Fibroblast of pulmonary artery (primary cell): ENCODE measurements at places on chromosomes 3 and 15.
A peak's percentile ranks its signal among the peaks of the same experiment; 100 is the strongest.

DNA sequence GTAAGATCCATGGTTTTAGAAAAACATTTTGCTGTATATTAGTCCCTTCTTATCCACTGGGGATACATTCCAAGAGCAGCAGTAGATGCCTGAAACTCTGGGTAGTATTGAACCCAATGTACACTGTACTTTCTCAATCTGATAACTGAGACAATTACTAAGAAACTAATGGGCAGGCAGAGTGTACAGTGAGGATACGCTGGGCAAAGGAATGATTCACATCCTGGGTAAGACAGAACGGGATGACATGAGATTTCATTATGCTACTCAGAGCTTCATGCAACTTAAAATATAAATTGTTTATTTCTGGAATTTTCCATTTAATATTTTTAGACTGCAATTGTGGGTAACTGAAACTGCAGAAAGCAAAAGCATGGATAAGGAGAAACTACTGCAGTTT, 46.2 kb upstream of the TEX55 start:
- peak; percentile 3 for DNase-seq

DNA sequence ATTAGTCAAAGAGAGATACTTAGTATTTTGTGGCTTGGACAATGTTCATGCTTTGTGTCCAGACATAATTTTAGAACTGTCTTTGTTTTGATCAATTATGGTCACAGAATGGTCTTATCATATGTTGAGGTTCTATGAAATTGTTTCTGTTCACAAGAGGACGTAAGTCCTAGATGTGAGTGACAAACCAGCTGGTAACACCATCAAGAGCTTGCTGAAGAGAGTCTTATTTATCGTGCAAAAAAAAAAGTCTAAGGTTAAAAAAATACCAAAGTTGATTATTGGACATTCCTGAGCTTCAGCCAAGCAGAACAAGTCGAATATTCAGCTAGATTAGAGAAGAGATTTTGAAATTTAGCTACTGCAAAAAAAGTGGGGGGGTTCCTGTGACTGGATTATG, 495.9 kb upstream of the NAALADL2 start:
- DNase-seq, result peak; percentile 9

- DNase-seq, result no peak
These were observed 16.4 kb downstream of the SPG11 start for GRCh38 chr15:44647036-44647435.

GRCh38 chr3:192260116-192261010, 467.0 kb downstream of the FGF12 start:
- no peak for DNase-seq

- DNase-seq, result no peak
These were observed 875.6 kb upstream of the ROBO1 start for GRCh38 chr3:80643421-80643820.

- DNase-seq, result peak; percentile 64
These were observed 24.6 kb upstream of the DMXL2 start for GRCh38 chr15:51647128-51647562.

DNA sequence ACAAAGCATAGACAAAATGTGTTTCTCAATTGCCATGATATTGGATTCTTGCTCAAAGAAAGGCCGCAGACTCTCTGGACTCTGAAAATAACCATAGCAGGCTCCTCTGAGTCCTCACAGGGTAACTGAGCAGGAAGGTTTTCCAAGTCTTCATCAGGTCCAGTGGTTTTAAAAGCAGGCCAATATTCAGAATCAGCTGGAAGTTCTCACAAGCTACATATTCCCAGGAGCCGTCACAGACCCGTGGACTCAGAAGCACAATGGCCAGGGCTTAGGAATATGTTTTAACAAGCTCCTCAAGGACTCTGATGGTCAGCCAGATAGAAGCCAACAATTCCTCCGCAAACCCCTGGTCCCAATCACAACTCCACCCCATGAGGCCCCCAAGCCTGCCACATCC, 256.1 kb upstream of the ADAMTS9 start:
- no peak for DNase-seq

- DNase-seq, result peak; percentile 63
These were observed 21.8 kb upstream of the POU1F1 start for GRCh38 chr3:87298111-87298718.

DNA sequence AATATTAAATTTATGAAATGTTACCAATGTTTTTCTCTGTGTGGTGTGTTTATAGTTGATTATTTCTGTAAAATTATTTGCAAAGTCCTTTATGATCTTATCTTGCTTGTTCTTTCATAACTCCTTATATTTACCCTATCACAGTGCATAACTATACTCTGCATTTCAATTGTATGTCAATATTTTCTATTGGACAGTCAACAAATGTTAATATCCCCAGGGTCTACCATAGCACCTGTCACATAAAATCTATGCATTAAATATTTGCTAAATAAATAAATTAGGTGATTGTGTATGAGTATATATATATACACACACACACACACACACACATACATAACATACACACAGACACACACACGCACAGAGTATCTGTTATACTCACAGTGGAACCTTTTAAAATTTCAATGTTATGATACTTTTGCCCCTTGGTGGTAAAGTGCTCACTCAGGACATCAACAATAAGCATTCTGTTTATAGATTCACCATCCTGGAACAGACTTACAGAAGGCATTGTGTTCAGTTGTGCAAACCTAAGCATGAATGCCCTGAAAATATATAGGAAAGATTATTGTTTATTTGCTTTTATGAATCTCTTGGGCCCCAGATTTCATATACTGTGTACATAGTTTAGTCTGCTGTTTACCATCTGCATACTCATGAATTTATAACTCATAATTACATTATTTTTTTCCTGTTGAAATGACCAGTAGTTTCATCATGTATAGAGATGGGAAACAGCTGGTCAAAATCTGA, 443.7 kb downstream of the EPHA6 start:
- no peak for DNase-seq

DNA sequence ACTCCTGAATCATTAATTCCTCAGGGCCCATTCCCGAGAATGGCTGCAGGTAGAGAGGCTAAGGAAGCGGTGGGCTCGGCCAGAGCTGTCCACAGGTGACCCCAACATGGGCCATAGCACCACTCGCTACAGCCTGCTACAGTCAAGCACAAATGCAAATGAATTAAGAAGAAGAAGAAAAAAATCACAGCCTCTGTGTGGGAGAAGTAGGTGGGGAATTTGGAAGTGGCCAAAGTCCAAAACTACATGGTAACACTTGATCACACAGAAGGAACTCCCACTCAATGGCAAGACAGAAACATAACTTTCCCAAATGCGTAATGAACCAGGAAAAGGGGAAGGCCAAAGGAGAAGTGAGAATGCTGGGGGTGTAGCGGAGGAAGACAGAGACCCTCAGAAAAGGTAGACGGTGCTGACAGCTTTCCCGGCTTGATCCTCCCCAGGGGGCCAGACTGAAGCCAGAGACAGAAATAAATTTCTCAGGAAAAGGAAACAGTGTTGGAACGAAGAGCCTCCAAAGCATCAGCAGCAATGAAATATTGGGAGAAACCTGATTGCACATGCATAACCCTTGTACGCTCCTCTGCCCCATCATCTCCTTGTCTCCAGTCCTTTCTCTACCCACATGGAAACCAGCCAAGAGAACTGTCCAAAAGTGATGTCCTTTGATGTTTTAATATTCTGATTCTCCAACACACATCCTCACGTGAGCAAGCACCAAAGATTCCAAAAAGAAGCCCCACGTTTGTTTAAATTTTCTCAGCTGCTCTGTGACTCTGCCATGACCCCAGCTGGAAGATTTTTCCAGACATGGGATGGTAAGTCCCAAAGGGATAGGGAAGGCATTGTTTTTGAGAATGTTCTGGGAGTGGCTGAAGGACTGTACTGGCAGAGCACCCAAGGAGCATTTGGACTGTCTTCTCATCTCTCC, 107.6 kb downstream of the OXNAD1 start:
- peak; percentile 45 for DNase-seq

GRCh38 chr3:54999159-54999558, 71.3 kb upstream of the LRTM1 start:
- peak; percentile 95 for DNase-seq

DNA sequence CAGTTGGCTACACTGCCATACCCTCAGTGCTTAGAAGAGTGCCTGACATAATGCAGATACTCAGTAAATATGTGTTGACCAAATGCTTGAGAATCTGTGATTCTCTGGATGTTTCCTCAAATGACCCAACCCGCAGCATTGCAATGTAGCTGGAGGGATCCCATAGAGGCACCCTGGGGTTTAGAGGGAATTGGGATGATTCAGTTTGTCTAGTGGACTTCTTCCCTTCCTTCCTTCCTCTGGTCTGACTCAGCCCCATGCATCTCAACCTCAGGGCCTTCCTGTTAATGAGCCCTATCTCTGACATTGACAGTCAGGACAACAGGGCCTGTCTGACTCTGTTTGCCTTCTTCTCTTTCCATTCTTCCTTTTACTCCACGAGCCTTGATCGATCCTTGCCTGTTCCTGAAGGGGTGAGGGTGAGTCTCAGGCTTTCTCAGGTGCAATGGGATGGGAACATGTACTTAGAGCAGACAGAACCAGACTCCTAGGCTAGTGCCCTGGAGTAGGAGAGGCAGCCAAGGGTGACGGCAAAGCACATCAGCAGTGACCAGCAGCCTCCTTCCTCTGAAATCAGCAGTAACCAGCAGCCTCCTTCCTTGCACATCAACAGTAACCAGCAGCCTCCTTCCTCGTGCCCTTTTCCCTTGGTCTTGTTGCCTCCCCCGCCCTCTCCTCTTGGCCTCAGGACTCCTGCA, 78.2 kb downstream of the DGKG start:
- DNase-seq, result peak; percentile 25

DNA sequence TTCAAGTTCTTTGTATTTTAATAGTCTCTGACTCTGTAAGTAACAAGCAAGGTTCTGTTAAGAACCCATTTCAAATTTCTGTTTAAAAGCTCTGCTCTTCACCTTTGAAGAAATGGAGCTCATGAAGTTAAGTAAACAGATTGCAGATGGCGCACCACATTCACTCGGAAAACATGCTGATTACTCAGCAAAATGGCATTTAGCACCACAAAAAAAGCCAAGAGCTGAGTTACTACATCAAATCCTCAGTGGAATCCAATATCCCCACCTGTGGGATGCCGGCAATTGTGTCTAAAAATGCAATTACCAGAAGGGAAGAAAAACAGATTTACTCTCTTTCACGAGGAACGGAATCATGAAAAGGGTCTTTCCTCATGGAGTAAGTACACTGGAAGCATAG, 758.0 kb downstream of the NTRK3 start:
- no peak for DNase-seq

DNA sequence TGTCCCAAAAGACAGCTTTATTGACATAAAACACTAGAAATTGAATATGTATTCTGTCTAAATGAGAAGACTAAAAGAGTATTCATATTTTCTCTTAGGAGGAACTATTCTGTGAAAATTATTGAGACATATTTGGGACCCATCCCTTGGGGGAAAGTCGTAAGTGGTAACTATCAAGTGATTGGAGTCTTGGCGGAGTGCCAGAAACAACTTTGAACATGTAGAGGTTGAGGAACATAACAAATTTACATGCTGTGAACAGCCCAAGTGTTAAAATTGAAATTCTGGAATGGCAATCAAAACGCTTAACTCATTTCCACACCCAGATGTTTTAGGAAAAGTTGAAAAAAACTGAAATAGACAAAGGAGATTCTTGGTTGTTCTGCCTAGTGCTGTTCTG, 1034.6 kb downstream of the NSUN3 start:
- no peak for DNase-seq

- no peak for DNase-seq
These were observed 121.0 kb downstream of the P3H2 start for GRCh38 chr3:189999718-190000117.

- DNase-seq, result no peak
These were observed 23.7 kb downstream of the RORA start for GRCh38 chr15:61205346-61205921.

- peak; percentile 54 for DNase-seq
These were observed 541 bp downstream of the RPS27L start for GRCh38 chr15:63156755-63157117.

GRCh38 chr15:101242160-101242998, 9.5 kb downstream of the CHSY1 start:
- peak; percentile 81 for DNase-seq

DNA sequence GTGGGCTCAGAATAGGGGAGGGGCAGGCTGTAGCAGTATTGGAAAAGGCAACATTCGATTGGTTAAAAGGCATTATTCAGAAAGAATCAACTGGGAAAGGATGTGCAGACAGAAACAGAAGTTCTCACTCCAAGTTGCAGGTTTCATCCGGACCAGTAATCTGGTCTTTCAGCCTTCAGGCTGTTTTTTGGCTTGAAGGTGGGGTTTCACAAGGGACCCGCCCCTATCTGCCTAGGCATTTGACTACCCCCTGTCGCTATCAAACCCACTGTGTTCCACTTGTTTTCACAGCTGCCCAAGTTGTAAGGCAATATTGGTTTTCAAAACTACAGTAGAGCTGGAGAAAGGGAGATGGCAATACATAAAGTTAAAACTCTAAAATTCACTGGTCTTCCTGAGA, 96.9 kb downstream of the VPS8 start:
- no peak for DNase-seq

- DNase-seq, result peak; percentile 43
These were observed 265.2 kb upstream of the GOLGA6L4 start for GRCh38 chr15:83970295-83970890.

- DNase-seq, result no peak
These were observed 221.7 kb downstream of the CGGBP1 start for GRCh38 chr3:87837076-87837475.

DNA sequence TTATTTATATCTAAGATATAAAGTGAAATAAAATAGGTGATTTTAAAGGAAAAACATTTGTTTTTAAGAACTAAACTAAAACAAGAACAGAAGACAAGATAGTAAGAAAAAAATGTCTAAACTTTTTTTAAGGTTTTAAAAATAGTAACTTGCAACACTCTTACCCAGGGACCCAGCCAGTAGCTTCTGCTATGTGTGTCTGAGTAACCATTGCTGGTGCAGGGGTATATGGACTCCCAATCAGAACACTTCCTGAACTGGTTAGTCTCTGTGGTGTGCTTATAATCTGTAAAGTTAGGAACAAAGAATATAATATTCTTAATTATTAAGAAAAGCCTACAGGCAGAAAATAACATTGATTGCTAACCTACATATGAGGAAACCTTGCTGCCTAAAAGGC, 118.4 kb downstream of the ATP1B3 start:
- DNase-seq, result no peak

GRCh38 chr3:68919000-68919399, 13.3 kb downstream of the TAFA4 start:
- DNase-seq, result peak; percentile 52
